Karpas-422 (cell line): ENCODE measurements at places on chromosomes 6 and 20. TPM values are rescaled to one million over a fixed set of nuclear protein-coding genes. Genes with fewer than 3 reads are reported as not detected.

The LBP gene
- total RNA-seq, result not detected in 2 replicates

The COL20A1 gene
- 3.1 and 3.4 TPM in 2 replicates for total RNA-seq

The MYBL2 gene
- 18.2 and 30.8 TPM in 2 replicates for total RNA-seq

The MEI4 gene
- total RNA-seq, result not detected in 2 replicates

The PDYN gene
- not detected in 2 replicates for total RNA-seq

The TRAPPC3L gene
- not detected in 2 replicates for total RNA-seq

The NFATC2 gene
- 22.5 and 32.3 TPM in 2 replicates for total RNA-seq

The PAK1IP1 gene
- 12.3 and 14.3 TPM in 2 replicates for total RNA-seq
